ENCODE measurements at places on chromosomes 6 and 20. TPM values are rescaled to one million over a fixed set of nuclear protein-coding genes. Genes with fewer than 3 reads are reported as not detected.

- no peak for DNase-seq
These were observed 11.5 kb upstream of the CDKN1A start for GRCh38 chr6:36666826-36667591.

DNA sequence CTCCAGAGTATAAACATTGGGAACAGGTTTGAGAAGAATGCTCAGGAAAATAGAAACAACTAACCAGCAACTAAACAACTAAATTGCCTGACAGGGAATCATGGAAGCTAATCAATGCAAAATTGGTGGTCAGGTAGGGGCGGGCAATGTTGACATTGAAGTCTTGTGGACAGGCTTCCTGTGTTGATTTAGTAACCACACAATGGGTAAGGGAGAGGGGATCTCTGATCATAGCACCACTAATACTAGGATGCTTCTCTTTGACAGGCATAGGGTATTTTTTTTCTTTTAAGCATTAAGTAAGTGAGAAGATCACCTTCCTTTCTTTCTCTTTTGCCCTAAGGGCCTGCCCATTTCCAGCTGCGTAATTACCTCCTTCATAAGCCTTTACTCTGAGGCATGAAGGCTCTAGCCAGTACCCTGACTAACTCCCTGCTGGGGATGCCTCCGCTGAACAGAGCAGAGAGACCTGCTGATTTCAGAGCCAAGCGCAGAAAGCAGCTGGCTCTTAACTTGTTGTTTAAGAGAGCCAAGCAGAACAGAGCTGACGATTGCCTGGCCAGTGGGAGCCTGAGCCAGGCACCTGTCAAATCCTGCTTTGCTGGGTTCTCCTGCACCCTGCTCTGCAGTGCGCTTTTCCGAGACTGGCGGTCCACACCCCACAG lies 118.7 kb downstream of the BMP2 start:
- no peak for DNase-seq

DNA sequence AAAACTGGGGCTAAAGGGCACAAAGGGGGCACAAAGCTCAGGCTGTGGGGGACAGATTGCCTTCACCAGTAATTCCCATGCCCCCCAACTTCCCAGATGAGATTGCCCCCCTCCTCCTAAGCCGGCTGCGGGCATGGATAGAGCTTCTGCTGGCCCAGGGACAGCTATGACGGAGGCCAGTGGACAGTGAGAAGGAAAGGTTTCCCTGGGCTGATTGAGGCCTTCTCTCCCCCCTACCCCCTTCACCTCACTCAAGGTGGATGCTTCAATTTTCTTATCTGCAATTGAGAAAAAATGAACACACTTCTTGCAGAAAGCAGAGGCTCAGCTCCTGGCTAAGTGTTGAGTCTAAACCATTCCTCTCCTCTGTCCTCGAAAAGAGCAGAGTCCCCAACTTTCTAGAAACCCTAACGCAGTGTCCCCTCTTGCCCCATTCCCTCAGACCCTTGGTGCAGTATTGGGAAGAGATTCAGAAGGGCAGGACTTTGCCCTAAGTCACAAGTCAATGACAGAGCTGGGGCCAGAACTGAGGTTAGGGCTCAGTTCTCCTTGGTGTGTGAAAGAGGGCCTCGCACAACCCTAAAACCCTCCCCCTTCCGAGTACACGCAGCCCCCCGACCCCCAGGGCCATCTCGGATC lies 808 bp downstream of the SDC4 start:
- no peak for DNase-seq

DNA sequence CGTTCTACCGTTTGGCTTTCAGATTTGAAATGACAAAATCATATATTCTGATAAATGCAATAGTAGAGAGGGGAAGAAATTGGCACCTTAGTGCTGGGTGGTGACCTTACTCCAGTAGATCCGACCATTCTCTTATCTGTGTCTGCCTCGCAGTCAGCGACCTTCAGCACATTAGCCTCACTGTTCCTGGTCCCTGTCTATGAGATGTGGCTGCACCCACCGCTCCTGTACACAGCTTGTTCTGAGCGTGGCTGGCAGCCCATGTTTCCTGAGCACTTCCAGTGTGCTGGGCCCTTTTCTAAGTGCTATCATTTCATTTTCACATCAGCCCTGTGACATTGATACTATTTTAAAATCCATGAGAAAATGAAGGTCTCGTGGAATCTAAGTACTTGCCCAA lies 138.1 kb downstream of the TMEM242 start:
- DNase-seq, result no peak

- no peak for DNase-seq
These were observed 345.0 kb downstream of the PREX1 start for GRCh38 chr20:48482790-48483189.

DNA sequence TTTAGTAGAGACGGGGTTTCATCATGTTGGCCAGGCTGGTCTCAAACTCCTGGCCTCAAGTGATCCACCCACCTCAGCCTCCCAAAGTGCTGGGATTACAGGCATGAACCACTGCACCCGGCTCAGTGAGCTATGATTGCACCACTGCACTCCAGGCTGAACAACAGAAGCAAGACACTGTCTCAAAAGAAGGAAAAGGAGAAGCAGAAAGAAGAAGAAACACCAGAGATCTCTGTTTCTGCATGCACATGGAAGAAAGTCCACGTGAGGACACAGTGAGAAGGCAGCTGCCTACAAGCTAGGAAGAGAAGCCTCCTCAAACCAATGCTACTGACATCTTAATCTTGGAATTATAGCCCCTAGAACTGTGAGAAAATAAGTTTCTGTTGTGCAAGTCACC lies 16.0 kb downstream of the ECT2L start:
- DNase-seq, result no peak

DNA sequence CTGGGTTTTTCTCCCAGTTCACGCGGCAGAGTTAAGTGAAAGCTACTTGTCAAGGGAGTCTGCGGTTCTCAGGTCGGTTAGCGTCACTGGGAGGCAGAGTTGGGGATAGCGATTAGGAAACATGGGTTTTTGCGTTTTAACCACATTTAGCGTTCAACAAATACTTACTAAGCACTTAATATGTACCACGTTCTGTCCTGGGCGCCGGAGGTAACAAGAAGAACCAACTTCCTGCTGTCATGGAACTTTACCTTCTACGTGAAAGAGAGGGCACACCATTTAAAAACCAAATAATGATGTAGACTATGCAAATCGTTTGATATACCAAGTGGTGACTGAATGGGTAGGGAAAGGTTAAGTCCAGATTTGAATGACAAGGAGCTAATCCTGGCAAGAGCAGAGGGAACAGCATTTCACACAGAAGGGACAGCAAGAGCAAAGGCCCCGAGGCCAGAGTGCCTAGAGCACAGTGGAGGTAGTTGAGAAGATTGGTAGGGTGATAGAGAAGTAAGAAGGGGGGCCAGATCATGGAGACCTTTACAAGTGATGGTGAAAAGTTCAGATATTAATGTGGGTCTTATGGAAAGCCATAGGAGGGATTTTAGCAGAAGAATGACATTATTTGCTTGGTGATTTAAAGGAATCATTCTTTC lies 744 bp downstream of the RIOK1 start:
- DNase-seq, result no peak

GRCh38 chr6:54910921-54911320 lies 64.3 kb downstream of the FAM83B start:
- no peak for DNase-seq

GRCh38 chr20:34582911-34583310 lies 24.4 kb downstream of the MAP1LC3A start:
- no peak for DNase-seq

The OR10C1 gene
- not detected for total RNA-seq

The TXLNB gene
- total RNA-seq, result not detected

The LTB gene
- total RNA-seq, result not detected
